ENCODE measurements at places on chromosomes 4 and X.

- DNase-seq: no peak
Observed at GRCh38 chrX:130165181-130165702, 399 bp downstream of the AIFM1 start.

- no peak for DNase-seq
Observed at GRCh38 chr4:28600958-28601357, 1740.3 kb downstream of the STIM2 start.

- no peak for DNase-seq
Observed at GRCh38 chr4:15794905-15795304, 16.8 kb downstream of the CD38 start.

- DNase-seq: no peak
Observed at GRCh38 chr4:27490766-27491165, 630.1 kb downstream of the STIM2 start.

- DNase-seq: no peak
Observed at GRCh38 chr4:179145746-179146525, 1703.7 kb upstream of the AGA start.

DNA sequence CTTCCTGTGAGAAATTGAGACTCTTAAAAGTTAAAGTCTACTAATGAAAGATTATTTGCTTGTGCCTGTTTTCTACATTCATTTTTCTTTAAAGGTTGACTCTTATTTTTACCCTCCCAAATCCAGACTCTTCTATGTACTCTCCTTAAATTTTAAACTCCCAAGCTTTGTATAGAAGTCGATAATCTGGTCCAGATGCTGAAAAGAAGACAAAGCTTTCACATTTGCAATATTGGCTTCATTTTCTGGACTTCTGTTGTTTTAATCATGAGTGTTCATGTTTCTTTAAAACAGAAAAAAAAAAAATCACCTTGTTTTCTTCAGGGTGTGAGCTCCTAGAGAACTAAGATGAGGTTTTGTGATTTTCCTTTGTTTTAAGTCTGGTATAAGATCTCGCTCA, 53.2 kb upstream of the TBC1D14 start:
- DNase-seq: no peak

- DNase-seq: peak; percentile 60
Observed at GRCh38 chr4:56978750-56979303, at the start of gene POLR2B. Gene POLR2B, plus strand, starts transcription at chr4:56978896. Its CDS starts 90 bp downstream, at chr4:56978986.

DNA sequence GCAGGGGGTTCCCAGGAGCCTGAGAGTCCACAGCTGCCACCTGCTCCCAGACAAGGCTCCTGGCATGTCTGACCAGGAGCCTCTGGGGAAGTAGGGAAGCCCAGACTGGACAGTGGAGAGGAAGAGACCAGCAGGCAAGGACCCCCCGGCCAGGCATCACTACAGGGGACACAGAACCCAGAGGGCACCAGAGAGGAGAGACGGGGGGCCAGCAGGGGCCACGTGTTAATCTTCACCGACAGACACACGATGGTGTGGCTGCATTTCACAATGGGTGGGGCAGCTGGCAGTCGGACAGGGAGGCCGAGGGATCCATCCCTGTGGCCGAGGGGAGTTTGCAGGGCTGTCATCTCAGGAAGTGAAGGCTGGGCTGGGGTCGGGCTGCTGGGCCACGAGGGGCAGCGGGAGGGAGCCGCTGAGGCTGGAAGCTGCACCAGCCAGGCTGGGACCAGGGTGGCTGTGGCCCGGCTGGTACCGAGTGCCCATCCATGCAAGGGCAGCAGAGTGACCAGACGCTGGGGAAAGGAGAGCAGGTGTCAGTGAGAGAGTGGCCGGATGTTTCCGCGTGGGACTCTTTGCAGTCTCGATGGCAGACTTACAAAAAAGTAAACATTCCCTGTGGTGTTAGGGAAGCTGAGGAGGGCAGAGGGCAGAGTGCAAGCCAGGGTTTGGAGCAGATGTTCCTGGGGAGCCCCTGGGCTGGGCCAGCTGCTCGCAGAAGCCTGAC, 4.7 kb downstream of the PDE6B start:
- DNase-seq: no peak

DNA sequence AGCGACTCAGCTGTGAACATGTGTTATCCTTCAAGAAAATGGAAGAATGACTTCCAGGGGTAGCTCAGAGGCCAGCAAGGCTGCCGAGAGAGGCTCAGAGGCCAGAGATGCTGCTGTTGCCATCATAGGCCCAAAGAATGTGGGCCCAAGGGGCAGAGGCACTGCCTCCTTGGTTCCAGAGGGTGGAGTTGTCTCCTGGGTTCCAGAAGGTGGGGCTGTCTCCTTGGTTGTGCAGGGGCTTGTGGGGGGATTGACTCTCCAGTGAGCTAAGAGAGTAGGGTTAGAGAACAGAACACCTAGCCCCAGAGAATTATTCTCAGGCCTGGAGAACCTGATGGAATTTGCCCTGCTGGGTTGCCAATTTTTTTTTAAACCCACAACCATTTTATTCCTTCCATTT, 62.6 kb downstream of the DGKK start:
- DNase-seq: no peak

Measured in stimulated activated CD4-positive, alpha-beta T cell treated with anti-CD3 and anti-CD28 coated beads, Interleukin-1b, Interleukin-23, amount 100 ng/mL, for 1 hour (primary cell).